Tongue (tissue), 3 donors: ENCODE measurements at places on chromosomes 11 and 22. TPM values are rescaled to one million over a fixed set of nuclear protein-coding genes. Genes with fewer than 3 reads are reported as not detected.

TNNT3 gene
- total RNA-seq: 5,696 TPM

GGT5 gene
- total RNA-seq: 4.9 TPM

ZDHHC13 gene
- total RNA-seq: 12.2 TPM

P2RY6 gene
- total RNA-seq: 1.0 TPM

MS4A1 gene
- total RNA-seq: 1.1 TPM

ARFGAP2 gene
- 168 TPM for total RNA-seq

DUSP18 gene
- total RNA-seq: 5.9 TPM

VPREB1 gene
- total RNA-seq: not detected

NXPE2 gene
- 0.31 TPM for total RNA-seq

ART5 gene
- total RNA-seq: 3.6 TPM

SCUBE1 gene
- total RNA-seq: 0.41 TPM

CARNS1 gene
- 39.0 TPM for total RNA-seq

CSKMT gene
- total RNA-seq: 2.6 TPM

RASD2 gene
- 2.8 TPM for total RNA-seq

VPREB3 gene
- 1.7 TPM for total RNA-seq

AMBRA1 gene
- 27.8 TPM for total RNA-seq

TUBA8 gene
- total RNA-seq: 13.3 TPM

BEST1 gene
- 3.3 TPM for total RNA-seq

RAB36 gene
- total RNA-seq: 3.4 TPM

P2RY2 gene
- 25.6 TPM for total RNA-seq

LRRC74B gene
- total RNA-seq: not detected

SNAP29 gene
- 8.4 TPM for total RNA-seq
